Pulmonary artery endothelial cell (primary cell): ENCODE measurements at places on chromosomes 5 and 9. TPM values are rescaled to one million over a fixed set of nuclear protein-coding genes. Genes with fewer than 3 reads are reported as not detected.

WDR31 gene
- total RNA-seq = 1.0 and 1.4 TPM in 2 replicates

SLC1A1 gene
- total RNA-seq = 17.4 and 24.0 TPM in 2 replicates

ZNF367 gene
- total RNA-seq = 10.0 and 16.8 TPM in 2 replicates

PDE8B gene
- total RNA-seq = not detected in 2 replicates

FAM153A gene
- total RNA-seq = not detected in 2 replicates

SLCO6A1 gene
- total RNA-seq = not detected in 2 replicates

INSL6 gene
- total RNA-seq = not detected in 2 replicates
